NCI-H2171 (cell line): ENCODE measurements at places on chromosomes 12 and 14.

DNA sequence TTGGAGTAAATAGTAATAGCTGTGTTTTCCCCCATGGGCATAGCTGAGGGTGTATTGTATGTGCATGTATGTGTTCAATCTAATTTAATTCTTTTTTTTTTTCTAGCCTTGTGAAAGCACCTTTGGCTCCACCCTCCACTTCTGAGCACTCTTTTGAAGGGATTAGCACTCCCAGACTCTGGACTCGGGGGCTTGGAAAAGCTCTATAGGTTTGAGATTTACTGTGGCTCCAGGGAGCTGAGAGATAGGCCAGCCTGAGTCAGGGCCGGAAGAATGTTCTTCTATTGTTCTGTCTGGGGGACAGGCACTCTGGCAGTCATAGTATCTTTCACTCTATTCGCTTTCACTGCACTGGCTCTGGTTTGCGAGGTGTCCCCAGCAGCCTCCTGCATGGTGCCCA lies 540.0 kb upstream of the TBX3 start:
- no peak for DNase-seq

- DNase-seq = no peak
These were observed 23.5 kb downstream of the ATG14 start for GRCh38 chr14:55388160-55388559.

DNA sequence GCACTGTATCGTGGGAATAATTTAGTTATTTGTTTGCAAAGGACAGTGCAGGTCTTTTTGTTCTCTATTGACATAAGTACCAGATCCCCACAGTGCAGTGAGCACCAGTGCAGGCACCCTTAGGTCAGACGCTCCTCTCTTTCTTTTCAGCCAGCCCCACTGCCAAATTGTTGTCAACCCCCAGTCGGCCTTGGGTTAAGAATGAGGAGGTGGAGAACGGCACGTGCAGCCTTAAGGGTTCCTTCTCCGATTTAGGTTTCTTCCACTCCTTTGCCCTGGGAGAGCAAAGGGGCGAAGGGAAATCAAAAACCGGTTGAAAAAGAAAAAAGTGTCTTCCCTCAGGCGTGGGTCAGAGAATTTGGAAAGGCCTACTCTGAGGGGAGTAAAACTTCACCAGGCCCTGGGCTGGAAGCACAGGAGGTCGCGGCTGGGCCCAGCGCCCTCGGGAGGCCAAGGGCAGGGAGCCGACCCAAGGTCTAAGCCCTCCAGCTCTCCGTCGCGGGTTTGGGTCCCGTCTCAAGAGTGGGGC lies 4.3 kb downstream of the PAX9 start:
- DNase-seq = no peak

DNA sequence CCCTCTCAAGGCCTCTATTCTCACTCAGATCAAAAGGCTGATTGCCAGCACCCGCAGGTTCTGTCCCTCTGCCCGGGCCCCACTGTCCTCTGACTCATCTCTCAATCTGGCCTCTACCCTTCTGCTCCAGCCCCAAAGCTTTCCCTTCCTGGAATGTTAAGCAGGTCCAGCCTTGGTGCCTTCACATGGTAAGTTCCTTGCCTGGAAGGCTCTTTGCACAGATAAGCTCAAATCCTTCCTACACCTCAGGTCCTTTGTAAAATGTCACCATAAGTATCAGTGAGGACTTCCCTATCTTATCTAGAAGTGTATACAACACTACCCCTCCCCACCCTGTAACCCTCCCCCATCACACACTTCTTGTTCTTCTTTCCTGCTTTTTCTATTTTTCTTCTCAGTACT lies 22.2 kb downstream of the LPCAT3 start:
- no peak for DNase-seq

DNA sequence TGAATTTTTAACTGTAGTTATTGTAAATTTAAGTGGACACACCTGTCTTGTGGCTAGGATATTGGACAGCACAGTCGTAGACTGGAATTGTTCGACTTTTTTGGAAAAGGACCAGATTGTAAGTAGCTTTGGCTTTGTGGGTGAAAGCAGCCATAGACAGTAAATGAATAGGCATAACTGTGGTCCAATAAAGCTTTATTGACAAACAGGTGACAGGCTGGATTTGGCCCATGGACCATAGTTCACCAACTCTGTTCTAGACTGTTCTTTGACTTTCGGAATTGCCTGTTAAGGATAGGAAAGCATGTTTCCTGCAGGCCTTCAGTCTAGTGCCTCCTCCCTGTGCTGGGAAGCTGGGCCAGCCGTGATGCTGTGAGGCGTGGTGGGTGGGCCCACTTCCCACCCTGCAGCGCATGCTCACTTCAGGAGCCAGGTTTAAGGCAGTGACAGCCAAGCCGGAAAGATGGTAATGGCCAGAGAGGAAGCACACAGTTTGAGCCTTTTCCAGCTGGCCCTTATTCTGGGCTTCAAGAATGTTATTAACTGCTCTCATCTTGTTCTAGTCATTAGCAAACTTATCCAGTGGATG lies 51.8 kb downstream of the PPP2R5C start:
- DNase-seq = no peak

- DNase-seq = peak; percentile 41
These were observed 945 bp upstream of the HIP1R start for GRCh38 chr12:122834104-122834920.

GRCh38 chr12:30706476-30706875 lies 10.8 kb upstream of the IPO8 start:
- DNase-seq = no peak

- DNase-seq = no peak
These were observed 150.0 kb upstream of the PLEKHA5 start for GRCh38 chr12:18979401-18980126.

GRCh38 chr14:91405241-91405721 lies 12.3 kb downstream of the CCDC88C start:
- no peak for DNase-seq

GRCh38 chr14:59208224-59208814 lies 19.9 kb downstream of the DAAM1 start:
- no peak for DNase-seq

DNA sequence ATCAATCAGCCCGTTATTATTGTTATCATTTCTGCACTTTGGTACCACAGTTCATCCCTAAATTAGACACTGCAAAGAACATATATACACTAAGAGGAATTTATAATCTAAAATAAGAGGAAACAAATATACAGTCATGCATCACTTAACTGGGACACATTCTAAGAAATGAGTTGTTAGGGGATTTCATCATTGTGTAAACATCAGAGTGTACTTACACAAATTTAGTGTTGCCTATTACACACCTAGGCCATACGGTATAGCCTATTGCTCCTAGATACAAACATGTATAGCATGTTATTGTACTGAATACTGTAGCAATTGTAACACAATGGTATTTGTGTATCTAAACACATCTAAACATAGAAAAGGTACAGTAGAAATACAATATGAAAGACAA lies 190.5 kb downstream of the BMP4 start:
- DNase-seq = no peak

DNA sequence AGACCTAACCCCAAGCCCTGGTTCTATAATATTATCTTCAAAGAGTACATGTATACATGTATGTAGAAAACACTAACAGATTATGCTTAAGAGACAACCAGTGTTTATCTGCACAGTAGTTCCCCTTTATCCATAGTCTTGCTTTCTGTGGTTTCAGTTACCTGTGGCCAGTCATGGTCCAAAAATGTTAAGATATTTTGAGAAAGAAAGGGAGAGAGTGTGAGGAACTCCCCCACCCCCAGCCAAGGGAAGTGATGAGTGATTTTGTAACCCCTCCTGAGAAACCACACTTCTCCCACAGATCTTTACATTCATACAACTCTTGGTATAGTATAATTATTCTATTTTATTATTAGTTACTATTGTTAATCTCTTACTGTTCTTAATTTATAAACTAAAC lies 77.3 kb upstream of the CNTN1 start:
- DNase-seq = no peak

- no peak for DNase-seq
These were observed 43.2 kb downstream of the RFX4 start for GRCh38 chr12:106625976-106626375.

DNA sequence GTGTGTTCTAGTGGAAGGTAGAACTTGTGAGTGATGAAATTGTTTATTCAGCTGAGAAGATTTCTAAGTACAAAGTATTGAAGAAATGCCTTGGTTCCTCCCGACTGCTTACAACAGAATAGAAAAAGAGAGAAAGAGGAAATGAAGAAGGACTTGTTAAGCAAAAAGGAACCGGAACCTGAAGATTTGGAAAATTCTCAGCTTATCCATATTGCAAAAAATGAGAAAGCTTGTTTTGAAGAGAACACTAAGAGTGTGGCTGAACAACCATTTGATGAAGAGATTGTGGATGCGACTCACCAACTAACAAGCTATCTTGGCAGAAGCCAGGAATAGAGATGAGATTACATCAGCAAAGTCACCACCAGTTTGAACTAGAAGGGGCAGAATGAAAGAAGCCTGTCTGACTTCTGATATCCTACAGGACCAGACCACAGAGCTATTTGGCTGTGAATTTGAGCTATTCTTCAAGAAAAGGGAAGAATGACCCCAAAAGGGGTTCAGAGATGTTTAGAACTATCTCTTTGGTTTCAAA lies 15.1 kb downstream of the NDUFA9 start:
- no peak for DNase-seq

- DNase-seq = no peak
These were observed 18.3 kb upstream of the EIF2B2 start for GRCh38 chr14:74984236-74985027.

- DNase-seq = no peak
These were observed 2.3 kb downstream of the SLC48A1 start for GRCh38 chr12:47775100-47775911.

GRCh38 chr12:27966870-27967269 lies 5.7 kb downstream of the PTHLH start:
- no peak for DNase-seq

GRCh38 chr12:5777451-5777850 lies 167.6 kb downstream of the ANO2 start:
- DNase-seq = no peak

- DNase-seq = no peak
These were observed 364.2 kb upstream of the TMPO start for GRCh38 chr12:98151105-98151590.

DNA sequence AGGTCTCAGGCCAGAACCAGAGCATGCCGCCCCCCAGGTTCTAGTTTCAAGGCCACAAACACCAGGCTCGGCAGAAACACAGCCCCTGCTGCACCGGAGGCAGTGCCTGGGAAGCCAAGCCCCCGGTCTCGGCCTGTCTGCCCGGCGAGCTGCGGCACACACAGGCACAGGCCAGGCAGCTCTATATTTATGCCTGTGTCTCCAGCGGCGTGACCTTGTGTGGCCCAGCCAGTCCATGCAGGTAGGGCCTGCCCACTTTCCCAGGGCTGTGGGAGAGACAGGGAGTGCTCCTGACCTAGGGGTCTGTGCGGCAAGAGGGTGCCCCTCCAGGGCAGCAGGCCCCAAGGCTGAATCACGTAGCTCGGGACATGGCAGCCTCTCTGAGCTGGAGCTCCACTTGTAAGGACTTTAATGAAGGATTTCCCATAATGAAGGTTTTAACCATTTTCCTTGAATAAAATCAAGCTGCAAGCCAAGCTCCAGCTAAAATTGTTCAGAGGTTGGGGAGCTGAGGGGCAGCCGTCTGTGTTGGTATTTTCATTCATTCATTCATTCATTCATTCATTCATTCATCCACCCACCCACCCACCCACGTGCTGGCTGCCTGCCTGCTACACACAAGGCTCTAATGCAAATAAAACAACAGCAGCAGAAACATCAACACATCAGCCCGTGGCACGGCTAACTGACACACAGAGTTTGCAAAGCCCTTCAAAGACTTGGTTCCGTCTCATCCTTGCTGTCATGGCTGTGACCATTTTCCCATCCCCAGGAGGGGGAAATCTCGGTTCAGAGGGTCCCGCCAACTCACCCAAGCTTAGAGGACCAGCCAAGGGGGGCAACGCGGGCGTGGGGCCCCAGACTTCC lies 92.0 kb downstream of the RFLNA start:
- no peak for DNase-seq

GRCh38 chr12:499837-500458 lies 40.2 kb downstream of the B4GALNT3 start:
- no peak for DNase-seq

DNA sequence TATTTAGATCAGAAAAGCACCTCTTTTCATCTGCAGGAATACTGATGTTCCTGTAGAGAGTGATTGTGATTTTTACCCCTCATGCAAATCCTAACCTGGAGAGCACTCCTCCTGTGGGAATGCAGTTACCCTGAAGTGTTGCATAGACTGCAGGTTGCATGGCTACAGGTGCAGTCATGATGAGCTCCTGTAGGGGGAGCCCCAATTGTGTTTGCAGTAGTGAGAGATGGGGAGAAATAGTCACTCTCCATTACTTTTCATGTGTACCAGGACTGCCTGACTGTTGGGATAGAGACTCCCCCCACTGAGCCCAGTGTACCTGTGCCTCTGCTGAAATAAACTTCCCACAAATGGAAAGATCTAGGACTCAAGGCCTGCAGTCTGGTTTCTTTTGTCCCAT lies 1086.5 kb downstream of the SLC6A15 start:
- DNase-seq = no peak

DNA sequence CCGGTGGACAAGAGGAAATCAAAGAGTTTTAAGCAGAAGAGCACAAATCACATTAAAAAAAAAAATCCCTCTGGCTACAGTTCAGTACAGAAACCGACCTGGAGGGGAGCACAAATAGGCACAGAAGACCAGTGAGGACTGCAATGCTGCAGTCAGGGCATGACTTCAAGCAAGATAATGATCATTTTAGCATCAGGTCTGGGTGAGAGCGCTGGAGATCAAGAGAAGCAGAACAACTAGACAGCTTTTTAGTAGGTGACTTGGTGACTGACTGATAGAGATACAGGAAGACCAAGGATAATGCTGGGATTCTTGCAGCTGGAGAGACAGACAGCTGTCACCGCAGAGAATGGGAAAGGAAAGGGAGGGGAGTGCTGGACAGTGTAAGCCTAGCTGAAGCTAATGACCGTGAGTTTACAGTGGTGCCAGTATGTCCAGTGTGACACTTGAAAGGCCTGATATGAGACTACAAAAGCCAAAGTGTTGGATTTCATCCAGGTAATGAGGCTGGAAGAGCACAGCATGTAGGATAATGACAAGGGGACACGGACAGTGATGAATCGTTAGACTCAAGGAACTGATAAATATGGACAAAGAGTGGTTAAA lies 5.6 kb downstream of the NFYB start:
- no peak for DNase-seq

GRCh38 chr12:122691566-122691965 lies 11.6 kb downstream of the HCAR2 start:
- no peak for DNase-seq

- DNase-seq = no peak
These were observed 264.4 kb downstream of the SYT1 start for GRCh38 chr12:79128956-79129355.

GRCh38 chr12:56202366-56202765 lies 13.1 kb upstream of the SMARCC2 start:
- DNase-seq = no peak

GRCh38 chr14:27881646-27882045 lies 884.9 kb upstream of the FOXG1 start:
- no peak for DNase-seq

GRCh38 chr12:88889326-88890110 lies 309.2 kb upstream of the KITLG start:
- no peak for DNase-seq

- no peak for DNase-seq
These were observed 238.1 kb downstream of the FOXN3 start for GRCh38 chr14:89178800-89179535.
